Stimulated activated CD8-positive, alpha-beta memory T cell treated with anti-CD3 and anti-CD28 coated beads, Interleukin-4, amount 100 ng/mL, for 48 hours (primary cell): ENCODE measurements at places on chromosomes 7 and 10.

- peak; percentile 53 for DNase-seq
These were observed 863 bp downstream of the ST8SIA6 start for GRCh38 chr10:17453373-17454091.

DNA sequence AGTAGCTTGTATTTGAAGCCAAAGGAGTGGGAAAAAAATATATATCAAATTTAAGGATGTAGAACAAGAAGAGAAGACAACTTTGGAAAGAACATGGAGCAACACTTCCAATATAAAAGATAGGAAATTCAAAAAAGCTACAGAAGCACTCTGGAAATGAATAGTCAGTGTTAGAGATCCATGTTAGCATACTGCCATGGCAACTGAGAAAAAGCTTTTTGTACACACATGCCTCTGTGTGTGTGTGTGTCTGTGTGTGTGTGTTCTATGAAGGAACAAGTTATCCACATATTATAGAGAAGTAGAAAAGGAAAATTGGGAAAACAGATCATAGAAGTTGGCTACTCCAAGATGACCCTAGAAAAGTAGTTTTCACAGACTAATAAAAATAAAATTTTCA lies 96.3 kb downstream of the LRRTM3 start:
- no peak for DNase-seq

DNA sequence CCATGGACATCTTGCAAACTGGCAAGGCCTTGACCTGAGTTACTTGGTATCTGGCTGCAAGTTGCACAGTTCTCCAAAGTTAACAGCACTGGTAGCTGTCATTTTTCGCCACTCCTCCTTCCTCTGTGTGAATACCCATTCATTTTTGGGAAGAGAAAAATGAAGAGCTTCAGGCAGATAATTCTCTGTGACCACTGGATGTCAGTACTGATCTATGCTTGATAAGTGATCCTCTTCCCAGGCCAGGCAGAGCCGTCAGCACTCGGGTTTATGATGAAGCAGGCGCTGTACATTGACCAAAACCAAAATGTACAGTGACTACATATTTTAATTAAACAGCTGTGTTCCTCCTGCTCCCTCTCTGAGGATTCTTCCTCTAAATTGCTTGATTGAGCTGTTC lies 55.9 kb upstream of the PDZD8 start:
- DNase-seq, result no peak

GRCh38 chr7:51013861-51014511 lies 231.3 kb upstream of the GRB10 start:
- no peak for DNase-seq

DNA sequence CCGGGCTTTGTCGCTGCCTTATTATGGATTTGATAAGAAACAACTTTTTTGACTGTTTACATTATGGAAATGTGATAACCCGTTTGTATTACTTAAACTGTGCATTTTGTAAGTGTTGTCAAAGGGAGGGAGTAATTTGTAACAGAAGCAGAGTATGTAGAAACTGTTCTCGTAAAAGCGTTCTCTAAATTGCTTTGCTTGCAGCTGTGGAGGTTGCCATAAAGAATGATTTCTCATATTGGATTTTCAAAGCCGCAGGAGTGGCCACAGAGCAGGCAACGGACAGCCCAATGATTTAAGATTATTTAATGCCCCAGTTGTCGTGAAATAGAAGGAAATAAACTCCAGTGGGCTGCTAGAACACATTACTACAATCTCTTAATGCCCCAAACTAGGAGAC lies 114.0 kb upstream of the INSYN2A start:
- DNase-seq, result no peak

DNA sequence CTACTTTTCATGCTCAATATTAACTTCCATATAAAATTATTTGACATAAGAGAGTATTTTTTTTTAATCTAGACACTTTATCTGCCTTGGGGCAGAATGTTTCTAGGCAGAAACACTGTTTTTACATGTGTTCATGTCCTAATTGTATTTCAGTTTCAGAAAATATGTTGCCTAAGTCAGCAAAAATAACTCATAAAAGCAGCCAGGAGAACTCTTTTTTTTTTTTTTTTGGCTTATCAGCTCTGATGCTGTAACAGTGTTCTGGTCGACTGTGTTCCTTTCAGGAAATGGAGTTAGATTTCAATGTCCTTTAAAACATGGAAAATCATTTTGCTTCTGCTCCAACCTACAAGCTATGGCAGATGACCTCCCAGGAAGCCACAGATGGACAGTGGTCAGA lies 63.2 kb upstream of the OPALIN start:
- DNase-seq, result no peak

- DNase-seq, result no peak
These were observed 41.2 kb downstream of the PSMC2 start for GRCh38 chr7:103388469-103389140.

GRCh38 chr7:19772841-19773760 lies at the start of gene TMEM196:
TMEM196 (minus strand) TSS chr7:19773617; CDS start chr7:19772696, 921 bp downstream.
- DNase-seq, result no peak

DNA sequence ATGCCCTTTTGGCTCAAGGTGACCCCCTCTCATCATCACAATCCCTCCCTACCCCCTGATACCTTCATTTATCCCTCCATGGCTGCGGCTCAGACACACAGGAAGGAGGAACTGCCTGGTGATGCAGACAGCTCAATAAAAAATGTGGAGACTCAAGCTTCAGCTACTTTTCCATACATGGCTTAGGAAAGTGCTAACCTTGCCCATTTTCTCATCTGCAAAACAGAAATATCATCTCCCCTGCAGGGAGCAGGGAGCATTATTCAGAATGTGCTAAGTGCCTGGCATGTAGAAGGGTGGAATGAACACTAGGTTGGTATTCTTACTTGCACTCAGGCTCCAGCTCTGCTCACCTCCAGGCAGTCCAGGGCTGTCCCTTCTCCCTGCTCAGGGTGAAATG lies 23.8 kb downstream of the CXCL12 start:
- DNase-seq, result no peak

- DNase-seq, result no peak
These were observed 12.2 kb upstream of the C10orf105 start for GRCh38 chr10:71731791-71732190.

GRCh38 chr7:74272305-74273038 lies 16.7 kb upstream of the CLIP2 start:
- peak; percentile 55 for DNase-seq

- no peak for DNase-seq
These were observed 12.5 kb downstream of the STAG3 start for GRCh38 chr7:100190048-100190711.

DNA sequence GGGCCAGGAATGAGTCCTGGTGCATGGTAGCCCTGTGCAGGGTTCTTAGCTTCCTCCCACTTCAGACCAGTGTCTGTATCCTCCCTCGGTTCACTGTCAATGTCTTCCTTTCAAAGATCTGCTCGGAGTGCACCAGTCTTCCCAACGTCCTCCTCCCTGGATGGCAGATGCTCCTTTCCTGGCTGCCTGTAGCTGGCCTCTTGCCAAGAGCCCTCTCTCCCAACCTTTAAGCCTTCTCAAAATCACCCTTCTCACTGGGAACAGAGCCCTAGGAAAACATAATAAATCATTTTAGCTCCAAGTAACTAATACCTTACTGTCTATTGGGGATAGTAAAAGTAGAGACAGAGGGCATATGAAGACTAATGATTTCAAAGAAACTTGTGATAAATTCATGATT lies 490.6 kb downstream of the CCSER2 start:
- DNase-seq, result no peak

- DNase-seq, result no peak
These were observed 10.7 kb upstream of the PRPS1L1 start for GRCh38 chr7:18038382-18038781.

DNA sequence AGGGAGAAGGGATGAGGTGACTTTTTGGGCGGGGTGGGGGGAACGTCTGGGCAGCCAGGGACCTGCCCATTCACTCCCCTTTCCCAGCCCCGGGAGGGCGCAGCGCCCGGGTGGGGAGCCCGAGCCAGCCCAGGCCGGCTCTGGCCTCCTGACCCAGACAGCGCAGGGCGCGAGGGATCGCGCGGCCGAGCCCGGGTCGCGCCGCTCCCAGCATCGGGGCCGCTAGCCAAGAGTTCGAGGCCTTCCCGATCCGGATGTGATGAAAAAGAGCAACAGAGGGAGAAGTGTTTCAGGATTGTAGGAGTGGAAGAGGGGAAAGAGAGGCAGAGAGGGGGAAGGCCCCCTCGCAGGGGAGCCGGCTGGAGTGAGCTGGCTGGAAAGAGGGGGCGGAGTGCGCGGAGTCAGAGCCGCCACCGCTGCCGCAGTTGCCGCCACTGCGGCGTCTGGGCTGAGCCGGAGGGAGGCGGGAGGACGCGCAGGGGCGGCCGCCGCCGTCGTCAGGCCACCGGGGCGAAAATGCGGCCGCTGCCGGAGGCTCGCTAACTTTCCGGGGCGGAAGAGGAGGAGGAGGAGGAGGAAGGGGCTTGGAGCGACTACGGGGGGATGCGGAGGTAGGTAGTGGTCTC lies at the start of gene MDFIC:
Gene MDFIC, plus strand, starts transcription at position 69 of the 626 bp plus-strand sequence. CDS start 940 bp downstream, outside the sequence.
- peak; percentile 75 for DNase-seq

GRCh38 chr7:131109759-131110296 lies 217.8 kb upstream of the MKLN1 start:
- DNase-seq, result peak; percentile 80

- no peak for DNase-seq
These were observed 238.1 kb upstream of the AOAH start for GRCh38 chr7:36962367-36962766.

- DNase-seq, result no peak
These were observed 27.3 kb downstream of the BNIP3 start for GRCh38 chr10:131954356-131954965.

GRCh38 chr10:43390759-43391158 lies 18.2 kb downstream of the HNRNPF start:
- DNase-seq, result no peak

DNA sequence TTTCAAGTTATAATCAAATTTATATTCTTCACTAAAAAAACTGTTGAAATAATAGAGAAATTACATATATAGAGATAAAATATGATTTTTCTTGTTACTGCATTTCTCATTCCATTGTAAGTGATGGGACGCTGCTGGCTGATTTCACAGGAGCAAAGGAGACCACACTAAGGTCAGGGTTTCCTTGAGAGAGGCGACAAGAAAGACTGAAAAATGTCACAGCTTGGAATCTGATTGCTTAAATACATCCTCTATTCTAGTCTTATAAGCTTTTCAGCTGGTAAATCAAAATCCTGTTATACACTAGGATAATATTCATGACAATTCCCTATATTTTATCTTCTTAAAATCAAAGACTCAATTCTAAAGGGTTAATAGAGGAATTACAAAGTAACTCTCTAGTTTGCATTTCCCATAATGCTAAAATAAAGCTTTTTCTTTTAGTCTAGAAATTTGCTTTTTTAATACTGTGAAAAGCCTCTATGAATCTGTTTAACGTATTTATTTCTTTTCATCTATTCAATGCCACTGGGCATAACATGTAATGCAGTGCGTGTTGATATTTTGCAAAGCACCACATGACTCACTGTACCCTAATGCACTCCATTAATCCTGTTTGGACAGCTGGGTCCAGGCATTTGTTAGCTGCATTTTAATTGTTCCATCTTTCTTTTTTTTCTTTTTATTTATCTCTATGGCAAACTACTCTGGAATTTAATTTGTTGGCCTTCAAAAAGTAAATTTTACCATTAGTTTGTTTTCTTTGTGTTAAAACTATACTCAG lies 81.7 kb downstream of the RNF32 start:
- DNase-seq, result no peak

- DNase-seq, result no peak
These were observed 60.5 kb downstream of the PWWP2B start for GRCh38 chr10:132457328-132458070.

- DNase-seq, result no peak
These were observed 22.4 kb upstream of the TECTB start for GRCh38 chr10:112260831-112261230.

DNA sequence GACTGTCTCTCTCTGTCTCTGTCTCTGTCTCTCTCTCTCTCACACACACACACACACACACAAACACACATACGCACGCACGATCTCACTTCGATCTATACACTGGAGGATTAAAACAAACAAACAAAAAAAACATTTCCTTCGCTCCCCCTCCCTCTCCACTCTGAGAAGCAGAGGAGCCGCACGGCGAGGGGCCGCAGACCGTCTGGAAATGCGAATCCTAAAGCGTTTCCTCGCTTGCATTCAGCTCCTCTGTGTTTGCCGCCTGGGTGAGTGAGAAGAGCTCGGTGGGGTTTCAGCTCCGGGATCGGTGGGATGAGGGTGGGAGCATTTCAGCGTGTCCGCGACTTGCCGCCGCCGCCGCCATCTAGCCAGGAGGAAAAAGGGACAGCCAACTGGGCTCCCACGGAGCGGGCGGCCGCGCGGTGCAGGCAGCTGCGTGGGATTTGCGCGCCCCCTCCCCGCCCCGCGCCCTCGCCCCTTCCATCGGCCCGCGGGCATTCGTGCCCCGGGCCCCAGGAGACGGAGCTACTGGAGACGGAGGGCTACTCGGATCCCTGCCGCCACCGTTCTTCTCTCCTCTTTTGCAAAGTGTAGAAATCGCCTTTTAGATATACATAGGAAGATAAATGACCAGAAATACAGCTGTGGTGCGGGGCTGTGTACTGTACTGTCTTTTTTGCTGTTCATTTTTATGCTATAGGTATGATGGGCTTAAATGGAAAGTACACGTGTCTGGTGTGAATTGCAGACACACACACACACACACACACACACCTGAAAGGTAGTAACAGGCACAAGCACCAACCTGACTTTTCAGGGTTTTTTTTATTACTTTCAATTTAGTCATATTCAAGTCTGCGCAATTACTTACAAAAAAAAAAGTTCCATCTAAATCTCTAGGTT lies 581 bp downstream of the PTPRZ1 start:
- no peak for DNase-seq

DNA sequence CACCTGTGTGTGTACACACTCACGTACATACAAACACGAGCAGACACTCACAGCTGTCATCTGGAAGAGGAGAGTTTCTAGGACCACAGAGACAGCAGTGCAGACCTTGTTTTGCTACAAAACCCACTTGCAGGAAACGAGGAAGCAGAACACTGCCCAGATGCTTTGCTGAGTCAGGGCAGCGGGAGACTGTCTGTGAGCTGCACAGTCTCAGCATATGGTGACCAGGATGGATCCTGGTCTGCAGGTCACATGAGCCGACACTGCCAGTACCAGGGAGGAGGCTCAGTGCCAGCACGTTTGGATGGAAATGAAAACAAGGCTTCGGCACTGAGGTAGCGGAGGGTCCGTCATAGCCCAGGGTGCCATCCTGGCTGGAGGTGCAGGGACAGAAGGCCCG lies 117.6 kb upstream of the DPP6 start:
- DNase-seq, result no peak

DNA sequence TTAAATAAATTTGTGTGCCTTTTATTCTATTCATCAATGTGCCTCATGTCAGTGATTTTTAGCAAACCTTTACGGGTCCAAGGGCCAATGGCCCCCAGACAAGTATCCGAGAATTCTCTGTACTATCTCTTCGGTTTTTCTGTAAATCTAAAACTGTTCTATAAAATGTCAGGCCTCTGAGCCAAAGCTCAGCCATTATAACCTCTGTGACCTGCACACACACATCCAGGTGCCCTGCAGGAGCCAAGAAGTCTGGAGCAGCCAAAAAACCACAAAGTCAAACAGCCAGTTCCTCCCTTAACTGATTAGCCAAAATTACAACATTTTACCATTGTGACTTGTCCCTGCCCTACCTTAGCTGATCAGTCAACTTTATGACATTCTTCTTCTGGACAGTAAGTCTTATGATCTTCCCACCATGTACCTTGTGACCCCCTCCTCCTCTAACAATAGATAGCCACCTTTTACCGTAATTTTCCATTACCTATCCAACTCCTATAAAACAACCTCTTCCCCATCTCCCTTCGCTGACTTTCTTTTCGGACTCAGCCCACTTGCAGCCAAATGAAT lies 363.8 kb downstream of the SEMA3D start:
- DNase-seq, result no peak
